ENCODE measurements at places on chromosomes 2 and 18.

DNA sequence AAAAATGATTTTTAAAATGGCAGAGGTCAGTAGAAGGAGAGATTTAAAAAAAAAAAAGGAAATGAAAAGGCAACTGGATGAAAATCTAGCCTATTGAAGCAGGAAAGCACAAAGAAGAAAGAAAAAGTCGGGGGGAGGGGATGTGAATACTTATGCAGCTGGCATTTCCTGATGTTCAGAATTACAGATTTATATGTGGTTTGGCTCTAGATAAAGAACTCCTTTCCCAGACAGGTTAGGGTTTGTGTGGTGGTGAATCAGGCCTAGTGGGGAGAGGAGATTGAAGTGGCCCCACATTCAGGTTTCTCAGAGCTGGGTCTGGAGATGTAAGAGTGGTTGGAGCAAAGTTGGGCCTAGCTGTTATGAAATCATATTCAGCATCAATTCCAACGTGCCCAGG lies 394.4 kb downstream of the FIGN start:
- no peak for DNase-seq

DNA sequence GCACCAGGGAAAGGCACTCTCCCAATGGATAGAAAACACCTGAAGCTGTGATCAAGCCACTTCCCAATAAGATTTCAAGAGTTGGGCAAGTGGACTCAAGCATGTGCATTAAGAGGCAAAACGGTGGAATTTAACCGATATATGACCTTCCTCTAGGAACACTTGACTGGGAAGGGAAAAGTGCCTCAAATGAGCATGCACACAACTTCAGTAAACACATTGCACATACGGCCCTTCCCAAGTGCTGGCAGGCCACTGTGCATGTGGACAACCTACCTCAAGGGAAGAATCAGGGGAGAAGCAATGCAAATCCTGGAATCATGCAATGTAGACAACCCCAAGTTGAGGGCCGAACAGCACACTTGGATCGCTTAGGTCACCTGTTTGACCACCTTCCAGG lies 23.9 kb upstream of the SH3RF3 start:
- DNase-seq, result no peak

DNA sequence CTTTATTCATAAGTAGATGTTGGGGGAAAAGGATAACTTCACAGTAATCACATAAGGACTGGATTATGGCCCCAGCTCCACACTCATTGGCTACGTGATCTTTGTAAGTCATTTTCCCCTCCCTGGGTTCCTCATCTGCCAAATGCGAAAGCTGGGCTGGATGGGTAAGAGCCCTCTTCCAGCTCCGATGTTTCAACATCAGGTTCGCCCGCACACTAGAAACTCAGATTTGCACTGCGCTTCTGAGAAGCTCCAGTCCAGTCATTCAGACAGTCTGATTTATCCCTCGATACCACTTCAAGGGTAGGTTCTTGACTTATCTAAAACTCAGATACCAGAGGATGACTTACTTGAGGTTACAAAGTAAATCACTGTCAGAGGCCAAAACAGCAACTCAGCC lies 31.0 kb upstream of the RMDN2 start:
- no peak for DNase-seq

DNA sequence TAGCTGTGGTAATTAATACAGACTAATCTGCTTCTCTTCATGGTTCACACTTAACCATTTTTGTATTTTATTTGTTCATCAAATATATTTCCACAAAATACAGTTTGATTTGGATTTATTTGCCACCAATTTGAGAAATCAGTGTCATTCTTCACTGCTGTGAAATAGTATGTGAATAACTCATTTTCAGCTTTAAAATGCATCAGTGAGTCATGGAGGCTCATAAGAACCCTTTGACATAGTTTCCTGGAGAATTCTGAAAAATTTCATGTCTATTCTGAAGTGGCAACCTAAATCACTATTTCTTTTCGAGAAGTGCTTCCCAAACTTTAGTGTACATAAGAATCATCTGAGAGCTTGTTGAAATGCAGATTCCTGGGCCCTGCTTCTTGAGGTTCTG lies 1026.7 kb upstream of the ACVR2A start:
- DNase-seq, result no peak

DNA sequence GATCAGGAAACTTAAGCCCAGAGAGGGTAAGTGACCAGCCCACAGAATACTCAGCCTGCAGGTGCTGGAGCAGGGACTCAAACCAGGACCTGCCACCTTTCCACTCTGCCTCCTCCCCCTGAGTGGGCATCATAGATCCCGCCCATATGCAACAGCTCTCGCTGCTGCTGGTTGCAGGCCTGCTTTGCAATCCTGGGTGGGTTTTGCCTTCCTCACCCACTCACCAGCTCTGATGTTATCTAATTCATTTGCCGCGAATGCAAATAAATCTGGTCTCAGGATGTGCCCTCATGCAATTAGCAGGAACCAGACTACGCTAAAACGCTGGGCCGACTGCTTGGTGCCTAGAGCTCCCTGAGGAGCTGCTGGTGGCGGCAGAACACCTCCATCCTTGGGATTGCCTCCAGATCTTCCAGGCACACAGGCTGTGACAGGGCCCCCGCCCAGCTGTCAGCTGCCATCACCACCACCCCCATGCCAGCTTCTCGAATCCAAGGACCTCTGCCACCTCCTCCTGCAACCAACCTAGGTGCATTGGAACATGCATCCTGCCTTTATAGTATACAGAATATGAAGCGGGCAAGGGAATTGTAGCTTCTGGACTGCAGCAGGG lies 28.8 kb downstream of the CNGA3 start:
- DNase-seq, result no peak

- no peak for DNase-seq
These were observed 287.4 kb downstream of the PID1 start for GRCh38 chr2:228983700-228984099.

DNA sequence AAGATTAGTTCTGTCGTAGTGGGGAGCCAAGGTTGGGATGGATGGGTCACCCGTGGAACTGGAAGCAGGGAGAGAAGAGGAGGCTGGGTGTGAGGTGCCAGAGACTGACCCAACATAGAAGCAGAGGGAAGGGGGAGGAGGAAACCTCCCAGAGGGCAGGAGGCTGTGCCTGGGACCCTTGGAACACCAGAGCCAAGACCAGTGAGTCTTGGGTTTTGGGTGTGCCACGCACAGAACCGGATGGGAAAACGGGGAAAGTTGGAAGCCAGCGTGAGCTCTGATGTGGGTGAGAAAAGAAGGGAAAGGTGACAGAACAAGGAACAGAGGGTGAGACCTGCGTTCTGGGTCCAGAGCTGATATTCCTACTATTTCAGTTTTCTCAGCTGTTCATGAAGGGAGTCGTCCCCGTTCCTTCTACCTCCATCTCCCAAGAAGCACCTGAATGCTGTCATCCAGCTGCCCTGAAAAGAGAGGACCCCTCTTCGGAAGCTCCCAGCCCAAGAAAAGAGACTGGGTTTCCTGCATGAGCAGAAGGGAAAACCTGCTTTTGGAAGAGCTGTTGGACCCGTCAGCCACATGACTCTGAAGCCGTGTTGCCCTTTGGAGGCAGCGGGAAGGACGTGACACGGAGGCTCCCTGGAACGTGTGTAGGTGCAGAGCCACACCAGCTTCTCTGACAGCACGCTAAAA lies 250.1 kb downstream of the NDUFA10 start:
- DNase-seq, result no peak

- no peak for DNase-seq
These were observed 6.1 kb upstream of the CASP8 start for GRCh38 chr2:201254081-201254730.

- no peak for DNase-seq
These were observed 69.5 kb downstream of the KCNH7 start for GRCh38 chr2:162769066-162769465.

Measured in stimulated activated CD8-positive, alpha-beta memory T cell treated with anti-CD3 and anti-CD28 coated beads, Interleukin-15, amount 100 ng/mL, for 24 hours (primary cell).